GM23338 (cell line): ENCODE measurements at places on chromosomes 4 and X. TPM values are rescaled to one million over a fixed set of nuclear protein-coding genes. Genes with fewer than 3 reads are reported as not detected.

- H3K36me3 ChIP-seq, result peaks cover 30% of the 10 kb centered on the region
- no peak for DNase-seq
- no peaks in the 10 kb centered on the region for H3K27me3 ChIP-seq
- H3K27ac ChIP-seq, result peak overlapping the region; percentile 92
Measured at GRCh38 chr4:121800638-121800960, 524 bp upstream of the EXOSC9 start.

DNA sequence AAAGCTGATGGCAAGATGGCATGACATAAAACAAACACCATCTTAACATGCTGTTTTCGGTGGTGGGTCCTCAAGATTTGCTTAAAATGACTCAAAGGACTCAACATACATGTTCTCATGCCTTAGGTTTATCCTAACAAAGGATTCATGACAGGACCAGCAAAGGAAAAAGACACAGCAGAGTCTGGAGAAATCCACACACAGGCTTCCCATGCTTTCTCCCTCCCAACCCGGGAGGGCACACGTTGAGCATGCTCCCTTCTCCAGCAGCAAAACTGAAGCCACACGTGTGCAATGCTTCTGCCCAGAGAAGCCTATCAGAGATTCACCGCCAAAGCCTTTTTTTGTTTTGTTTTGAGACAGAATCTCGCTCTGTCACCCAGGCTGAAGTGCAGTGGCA is 39.9 kb downstream of the SAT1 start:
- no peaks in the 10 kb centered on the region for H3K4me1 ChIP-seq
- H3K27me3 ChIP-seq, result no peaks in the 10 kb centered on the region
- no peaks in the 10 kb centered on the region for H3K36me3 ChIP-seq
- no peak overlapping the region for H3K27ac ChIP-seq
- no peak overlapping the region for H3K4me3 ChIP-seq

- no peaks in the 10 kb centered on the region for H3K4me1 ChIP-seq
- DNase-seq, result no peak
- H3K36me3 ChIP-seq, result no peaks in the 10 kb centered on the region
- H3K27me3 ChIP-seq, result no peaks in the 10 kb centered on the region
Measured at GRCh38 chr4:181853881-181854511, 389.2 kb upstream of the TENM3 start.

DNA sequence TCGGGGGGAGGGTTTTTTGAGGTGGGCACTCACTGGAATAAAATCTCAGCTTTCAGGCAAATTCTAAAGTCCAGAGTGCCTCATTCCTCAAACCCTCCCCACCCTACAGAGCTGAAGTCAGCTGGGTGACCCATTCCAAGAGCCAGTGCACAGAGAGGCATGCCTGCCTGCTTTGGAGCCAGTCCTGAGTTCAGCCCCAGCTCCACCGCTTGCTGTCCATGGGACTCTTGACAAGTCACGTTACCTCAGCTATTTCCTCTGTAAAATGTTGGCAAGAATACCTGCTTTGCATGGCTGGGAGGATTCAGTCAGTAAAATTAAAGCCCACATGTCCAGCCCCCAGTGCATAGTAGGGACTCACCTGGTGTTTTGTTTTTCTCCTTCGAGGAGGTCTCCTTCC is 125.9 kb upstream of the PJA1 start:
- no peaks in the 10 kb centered on the region for H3K4me1 ChIP-seq
- DNase-seq, result no peak
- H3K4me3 ChIP-seq, result no peak overlapping the region
- peaks cover 12% of the 10 kb centered on the region; the same call in 1 of the 2 replicates for H3K27me3 ChIP-seq
- no peak overlapping the region for H3K27ac ChIP-seq

GRCh38 chr4:152072001-152072485 is 311.2 kb upstream of the GATB start:
- H3K27ac ChIP-seq, result no peak overlapping the region
- no peaks in the 10 kb centered on the region for H3K27me3 ChIP-seq
- no peak for DNase-seq

DNA sequence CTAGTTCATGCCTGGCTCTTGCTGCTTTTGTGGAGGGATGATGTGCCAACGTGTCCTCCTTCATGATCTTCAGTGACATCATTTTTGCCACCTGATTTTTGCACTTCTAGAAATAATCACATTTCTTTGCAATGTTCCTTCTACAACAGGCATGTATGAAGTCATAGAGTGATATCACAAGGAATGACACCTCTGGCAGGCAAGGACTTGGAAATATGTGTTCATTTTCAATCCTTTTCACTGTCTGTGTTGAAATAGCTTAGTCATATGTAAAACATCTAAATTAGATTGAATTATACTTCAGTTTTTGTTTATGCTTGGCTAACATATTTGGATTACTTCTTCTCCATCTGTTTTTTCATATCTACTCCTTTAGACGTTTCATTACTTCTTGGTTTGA is 221.2 kb upstream of the STK26 start:
- H3K27ac ChIP-seq, result no peak overlapping the region
- no peaks in the 10 kb centered on the region for H3K27me3 ChIP-seq
- H3K4me1 ChIP-seq, result no peaks in the 10 kb centered on the region
- peaks cover 3% of the 10 kb centered on the region; the same call in 1 of the 2 replicates for H3K36me3 ChIP-seq

GRCh38 chrX:63784346-63784901 is 590 bp downstream of the ARHGEF9 start:
- H3K27ac ChIP-seq, result peak overlapping the region; percentile 84
- DNase-seq, result no peak
- peak overlapping the region; percentile 70 for H3K4me3 ChIP-seq
- no peaks in the 10 kb centered on the region for H3K36me3 ChIP-seq
- H3K27me3 ChIP-seq, result no peaks in the 10 kb centered on the region

DNA sequence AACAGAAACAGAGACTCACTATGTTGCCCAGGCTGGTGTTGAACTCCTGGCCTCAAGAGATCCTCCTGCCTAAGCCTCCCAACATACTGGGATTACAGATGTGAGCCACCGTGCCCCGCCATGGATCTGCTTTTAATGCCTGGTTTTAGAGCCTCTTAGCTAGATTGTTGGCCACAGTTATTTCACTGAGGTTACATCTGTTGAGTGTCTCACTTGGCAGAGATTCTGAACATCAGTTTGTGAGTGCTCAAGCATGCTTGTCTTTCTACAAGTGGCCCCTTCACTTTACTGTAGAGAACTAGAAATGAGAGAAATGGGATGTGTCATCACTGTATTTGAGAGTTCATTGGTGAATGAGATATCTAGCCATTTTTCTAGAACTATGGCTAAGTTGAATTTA is 218.5 kb downstream of the APBB2 start:
- no peak for DNase-seq
- H3K27ac ChIP-seq, result no peak overlapping the region
- no peak overlapping the region for H3K4me3 ChIP-seq
- H3K27me3 ChIP-seq, result no peaks in the 10 kb centered on the region
- H3K4me1 ChIP-seq, result peaks cover 22% of the 10 kb centered on the region

GRCh38 chr4:159308566-159309340 is 205.9 kb downstream of the RAPGEF2 start:
- no peaks in the 10 kb centered on the region for H3K27me3 ChIP-seq
- DNase-seq, result peak; percentile 39
- H3K36me3 ChIP-seq, result no peaks in the 10 kb centered on the region
- H3K4me3 ChIP-seq, result no peak overlapping the region
- H3K4me1 ChIP-seq, result peaks cover 10% of the 10 kb centered on the region
- H3K27ac ChIP-seq, result peak overlapping the region; percentile 16

- no peaks in the 10 kb centered on the region for H3K4me1 ChIP-seq
- no peak for DNase-seq
- no peak overlapping the region for H3K27ac ChIP-seq
- H3K36me3 ChIP-seq, result no peaks in the 10 kb centered on the region
- H3K4me3 ChIP-seq, result no peak overlapping the region
- H3K27me3 ChIP-seq, result no peaks in the 10 kb centered on the region
Measured at GRCh38 chr4:179624768-179625181, 2182.5 kb upstream of the AGA start.

- H3K27ac ChIP-seq, result no peak overlapping the region
- H3K36me3 ChIP-seq, result no peaks in the 10 kb centered on the region
- H3K27me3 ChIP-seq, result no peaks in the 10 kb centered on the region
- no peak overlapping the region for H3K4me3 ChIP-seq
Measured at GRCh38 chrX:42432552-42432951, 345.4 kb downstream of the PPP1R2C start.

DNA sequence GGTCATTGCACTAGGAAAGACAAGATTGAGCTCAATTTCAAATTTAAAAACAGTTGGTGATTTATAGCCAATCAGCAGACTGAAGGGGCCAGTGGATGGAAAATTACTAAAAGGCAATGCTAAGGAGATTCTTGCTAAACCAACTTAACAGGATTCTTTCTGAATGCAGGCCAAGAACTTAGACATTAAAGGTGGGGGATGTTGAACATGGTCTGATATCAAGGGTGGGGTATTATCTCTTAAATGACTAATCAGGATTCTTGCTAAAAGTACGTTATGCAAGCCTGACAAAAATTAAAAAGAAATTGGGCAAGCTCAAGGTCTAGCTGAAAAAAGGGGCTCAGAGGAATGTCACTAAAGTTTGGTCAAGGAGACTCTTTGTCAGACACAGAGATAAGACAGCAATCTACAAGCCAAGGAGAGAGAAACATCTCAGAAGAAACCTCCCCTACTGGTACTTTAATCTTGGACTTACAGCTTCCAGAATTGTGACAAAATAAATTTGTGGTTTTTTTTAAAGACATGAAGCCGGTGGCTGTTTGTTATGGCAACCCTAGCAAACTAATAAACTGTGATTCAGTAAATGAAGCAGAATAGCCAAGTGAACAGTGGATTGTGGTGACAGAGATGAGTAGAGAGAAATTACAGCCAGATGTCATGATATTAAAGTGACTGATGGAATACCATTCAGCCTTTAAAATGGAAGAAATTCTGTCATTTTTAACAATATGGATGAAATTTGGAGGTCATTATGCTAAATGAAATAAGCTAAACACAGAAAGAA is 120.3 kb upstream of the KLHL4 start:
- DNase-seq, result no peak
- H3K36me3 ChIP-seq, result no peaks in the 10 kb centered on the region
- no peak overlapping the region for H3K27ac ChIP-seq
- no peaks in the 10 kb centered on the region for H3K4me1 ChIP-seq

GRCh38 chrX:5341902-5342301 is 886.8 kb downstream of the NLGN4X start:
- H3K27me3 ChIP-seq, result no peaks in the 10 kb centered on the region
- no peak overlapping the region for H3K4me3 ChIP-seq
- no peak overlapping the region for H3K27ac ChIP-seq
- DNase-seq, result no peak

DNA sequence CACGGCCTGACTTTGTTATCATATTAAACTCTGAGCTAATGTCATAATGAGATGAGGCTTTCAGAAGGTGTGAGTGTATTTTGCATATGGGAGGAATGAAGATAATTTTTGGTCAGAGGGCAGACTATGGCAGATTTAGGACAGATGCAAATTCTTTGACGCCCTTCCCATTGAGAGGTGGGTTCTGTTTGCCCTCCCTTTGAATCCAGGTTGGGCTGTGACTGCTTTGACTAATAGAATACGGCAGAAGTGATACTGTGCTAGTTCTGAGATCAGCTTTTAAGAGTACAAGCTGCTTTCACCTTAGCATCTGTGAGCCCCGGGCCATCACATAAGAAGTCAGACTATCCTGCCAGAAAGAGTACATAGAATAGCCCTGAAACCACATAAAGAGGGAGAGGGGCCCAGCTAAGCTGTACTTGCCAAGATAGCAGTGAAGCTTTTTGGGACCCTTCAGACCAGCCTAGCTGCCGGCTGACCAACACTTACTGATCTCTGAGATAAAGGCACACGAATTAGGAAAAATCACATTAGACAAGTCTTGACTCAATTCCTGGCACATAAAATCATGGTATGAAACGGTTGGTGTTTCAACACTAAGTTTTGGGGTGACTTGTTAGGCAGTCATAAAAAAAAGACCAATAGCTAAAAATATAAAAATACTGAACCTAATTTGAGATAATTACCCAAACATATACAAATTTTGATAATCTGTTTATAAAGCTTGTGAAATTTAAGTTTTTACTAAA is 166.7 kb upstream of the SH3RF1 start:
- H3K36me3 ChIP-seq, result no peaks in the 10 kb centered on the region
- H3K4me3 ChIP-seq, result no peak overlapping the region
- no peak for DNase-seq
- H3K27ac ChIP-seq, result no peak overlapping the region
- no peaks in the 10 kb centered on the region for H3K4me1 ChIP-seq

DNA sequence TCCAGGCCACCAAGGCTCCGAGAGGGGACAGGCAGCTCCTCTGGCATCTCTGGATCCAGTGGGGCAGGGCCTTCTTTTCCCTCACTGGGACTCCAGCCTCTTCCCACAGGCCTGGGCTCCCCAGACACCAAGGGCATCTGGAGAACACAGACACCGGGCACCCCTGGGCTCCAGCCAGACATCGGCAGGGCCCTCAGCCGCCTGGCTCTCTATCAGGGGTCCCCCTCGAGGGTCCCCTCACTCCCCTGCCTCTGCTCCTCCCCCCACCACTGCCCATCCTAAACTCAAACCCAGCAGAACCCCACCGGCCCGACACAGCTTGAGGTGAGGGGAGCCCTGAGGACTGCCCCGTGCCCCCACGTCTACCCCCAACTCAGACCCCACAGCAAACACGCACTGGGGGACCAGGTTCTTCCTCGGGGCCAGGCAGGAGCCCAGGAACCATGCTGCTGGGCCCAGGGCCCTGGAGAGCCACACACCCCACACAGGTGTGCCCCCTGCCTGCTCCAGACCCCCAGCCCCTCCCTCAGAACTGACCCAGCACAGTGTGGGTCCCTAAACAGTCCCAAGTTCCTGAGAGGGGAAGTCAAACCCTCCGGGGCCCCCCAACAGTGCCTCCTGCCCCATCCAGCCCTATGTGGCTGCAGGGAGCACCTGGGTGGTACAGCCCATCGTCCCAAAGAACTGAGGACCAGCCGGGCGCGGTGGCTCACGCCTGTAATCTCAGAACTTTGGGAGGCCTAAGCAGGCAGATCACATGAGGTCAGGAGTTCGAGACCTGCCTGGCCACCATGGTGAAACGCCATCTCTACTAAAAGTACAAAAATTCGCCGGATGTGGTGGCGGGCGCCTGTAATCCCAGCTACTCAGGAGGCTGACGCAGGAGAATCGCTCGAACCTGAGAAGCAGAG is 86.8 kb downstream of the FAM53A start:
- no peak overlapping the region for H3K27ac ChIP-seq
- no peaks in the 10 kb centered on the region for H3K27me3 ChIP-seq
- DNase-seq, result no peak
- H3K4me3 ChIP-seq, result no peak overlapping the region
- no peaks in the 10 kb centered on the region for H3K36me3 ChIP-seq
- 0 out of 2 replicates have a peak, but pooled peaks cover 5% of the 10 kb centered on the region for H3K4me1 ChIP-seq

- DNase-seq, result no peak
- H3K36me3 ChIP-seq, result no peaks in the 10 kb centered on the region
- H3K27ac ChIP-seq, result no peak overlapping the region
- H3K4me1 ChIP-seq, result peaks cover 44% of the 10 kb centered on the region
- H3K4me3 ChIP-seq, result no peak overlapping the region
Measured at GRCh38 chr4:87074121-87074488, 139.3 kb downstream of the AFF1 start.

GRCh38 chr4:68373513-68373912 is 23.6 kb upstream of the YTHDC1 start:
- peaks cover 24% of the 10 kb centered on the region for H3K4me1 ChIP-seq
- DNase-seq, result peak; percentile 95
- H3K36me3 ChIP-seq, result no peaks in the 10 kb centered on the region
- H3K4me3 ChIP-seq, result peak overlapping the region; percentile 47
- peaks cover 26% of the 10 kb centered on the region for H3K27me3 ChIP-seq

GRCh38 chrX:78213331-78213730 is 73.9 kb upstream of the TAF9B start:
- H3K4me1 ChIP-seq, result no peaks in the 10 kb centered on the region
- H3K27me3 ChIP-seq, result no peaks in the 10 kb centered on the region
- no peak overlapping the region for H3K4me3 ChIP-seq
- no peak for DNase-seq

DDX60 gene
- 1.4 and 3.6 TPM in 2 replicates for total RNA-seq

LDB2 gene
- 80.1 and 89.1 TPM in 2 replicates for total RNA-seq

NHSL2 gene
- total RNA-seq, result 7.0 and 9.5 TPM in 2 replicates

FRMPD4 gene
- 0.80 and 2.4 TPM in 2 replicates for total RNA-seq

PCDH18 gene
- total RNA-seq, result 63.2 and 68.1 TPM in 2 replicates

HGFAC gene
- 0.94 TPM in 1 of 2 replicates, not detected in the other for total RNA-seq

ZFYVE28 gene
- 4.6 and 8.7 TPM in 2 replicates for total RNA-seq
